ENCODE measurements at places on chromosomes 12 and 14.

DNA sequence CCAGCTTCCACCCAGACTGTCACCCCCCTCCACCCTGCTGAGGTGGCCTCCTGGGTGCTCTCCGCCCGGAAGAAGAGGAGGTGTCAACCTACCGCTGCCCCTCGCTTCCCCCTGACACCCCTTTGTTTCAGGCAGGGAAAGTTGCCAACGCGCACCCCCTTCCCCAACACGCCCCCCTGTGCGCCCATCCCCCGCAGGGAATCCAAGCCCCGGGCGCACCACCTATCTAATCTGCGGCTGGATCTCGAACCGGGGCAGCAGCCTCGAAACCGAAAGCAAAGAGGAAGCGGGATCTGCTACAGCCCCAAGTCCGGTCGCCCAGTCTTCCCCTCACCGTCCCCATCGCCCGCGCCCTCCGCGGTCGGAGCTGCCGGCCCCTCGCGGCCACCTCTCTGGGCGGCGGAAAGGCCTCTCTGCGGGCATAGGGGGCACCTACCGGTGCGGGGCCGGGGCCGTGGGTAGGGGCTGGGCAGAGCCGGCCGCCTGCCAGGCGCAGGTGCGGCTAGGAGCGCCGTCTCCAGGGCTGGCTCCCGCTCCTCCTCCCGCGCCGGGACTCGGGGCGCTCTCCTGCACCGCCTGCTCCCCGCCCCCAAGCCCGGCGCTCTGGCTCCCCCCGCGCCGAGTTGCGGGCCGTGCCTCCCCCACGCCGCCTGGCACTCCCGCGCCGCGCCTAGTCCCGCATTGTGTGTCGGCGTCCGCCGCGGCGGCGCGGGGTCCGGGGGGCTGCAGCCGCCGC, 18.3 kb upstream of the PLEKHH1 start:
- no peak for DNase-seq

GRCh38 chr12:81295251-81295650, 217.4 kb downstream of the ACSS3 start:
- no peak for DNase-seq

- no peak for DNase-seq
Observed at GRCh38 chr12:110965574-110965973, 45.2 kb upstream of the MYL2 start.

DNA sequence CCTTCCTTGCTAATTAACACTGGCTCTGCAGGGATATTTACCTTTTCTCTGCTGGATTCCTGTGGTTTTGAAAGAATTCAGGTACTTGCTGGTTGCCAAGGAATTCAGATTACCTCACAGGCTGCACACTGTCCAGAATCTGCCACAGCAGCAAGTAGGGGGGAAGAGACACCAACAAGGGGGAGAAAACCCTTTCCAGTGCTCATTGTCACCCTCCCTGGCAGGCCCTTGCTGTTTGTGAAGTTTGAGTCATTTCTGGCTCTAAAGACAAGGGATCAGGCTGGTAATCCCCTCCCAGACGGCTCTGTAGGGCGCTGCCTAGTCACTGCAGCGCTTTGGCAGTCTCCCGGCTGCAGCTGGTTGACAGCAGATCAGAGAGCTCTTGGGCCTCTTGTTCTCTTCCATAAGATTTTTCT, 50.8 kb downstream of the TTLL5 start:
- no peak for DNase-seq

- no peak for DNase-seq
Observed at GRCh38 chr12:42284876-42285275, 41.0 kb downstream of the ZCRB1 start.

GRCh38 chr12:4118601-4119156, 154.9 kb upstream of the CCND2 start:
- no peak for DNase-seq

DNA sequence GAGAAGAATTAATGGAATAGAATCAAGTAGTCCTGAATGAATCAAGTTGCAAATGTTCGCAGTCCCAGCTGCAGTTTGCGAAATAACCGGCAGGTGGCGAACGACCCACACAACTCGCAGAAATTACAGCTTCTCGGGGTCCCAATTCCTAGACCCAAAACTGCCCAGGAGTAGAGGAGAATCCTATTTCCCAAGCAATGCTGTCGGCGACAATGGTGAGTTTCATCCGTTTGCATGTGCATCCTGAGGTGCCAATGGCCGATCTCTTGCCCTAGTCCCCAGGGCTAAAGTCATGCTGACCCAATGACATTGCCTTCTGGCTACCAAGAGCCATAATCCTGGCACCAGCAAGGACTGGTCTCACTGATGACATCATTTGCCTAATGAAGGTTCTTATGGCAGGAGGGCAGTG, 8.5 kb upstream of the ASCL1 start:
- DNase-seq = peak; percentile 18

GRCh38 chr12:4649358-4649661, 396 bp downstream of the NDUFA9 start:
- no peak for DNase-seq

- no peak for DNase-seq
Observed at GRCh38 chr14:61315313-61315712, 6.1 kb upstream of the PRKCH start.

- DNase-seq = no peak
Observed at GRCh38 chr12:14238221-14238792, 127.2 kb upstream of the ATF7IP start.

GRCh38 chr12:15535352-15535781, 213.1 kb downstream of the PTPRO start:
- no peak for DNase-seq

- no peak for DNase-seq
Observed at GRCh38 chr12:55922126-55922525, 5.6 kb downstream of the PYM1 start.

- no peak for DNase-seq
Observed at GRCh38 chr14:63573581-63573980, 30.4 kb upstream of the PPP2R5E start.

DNA sequence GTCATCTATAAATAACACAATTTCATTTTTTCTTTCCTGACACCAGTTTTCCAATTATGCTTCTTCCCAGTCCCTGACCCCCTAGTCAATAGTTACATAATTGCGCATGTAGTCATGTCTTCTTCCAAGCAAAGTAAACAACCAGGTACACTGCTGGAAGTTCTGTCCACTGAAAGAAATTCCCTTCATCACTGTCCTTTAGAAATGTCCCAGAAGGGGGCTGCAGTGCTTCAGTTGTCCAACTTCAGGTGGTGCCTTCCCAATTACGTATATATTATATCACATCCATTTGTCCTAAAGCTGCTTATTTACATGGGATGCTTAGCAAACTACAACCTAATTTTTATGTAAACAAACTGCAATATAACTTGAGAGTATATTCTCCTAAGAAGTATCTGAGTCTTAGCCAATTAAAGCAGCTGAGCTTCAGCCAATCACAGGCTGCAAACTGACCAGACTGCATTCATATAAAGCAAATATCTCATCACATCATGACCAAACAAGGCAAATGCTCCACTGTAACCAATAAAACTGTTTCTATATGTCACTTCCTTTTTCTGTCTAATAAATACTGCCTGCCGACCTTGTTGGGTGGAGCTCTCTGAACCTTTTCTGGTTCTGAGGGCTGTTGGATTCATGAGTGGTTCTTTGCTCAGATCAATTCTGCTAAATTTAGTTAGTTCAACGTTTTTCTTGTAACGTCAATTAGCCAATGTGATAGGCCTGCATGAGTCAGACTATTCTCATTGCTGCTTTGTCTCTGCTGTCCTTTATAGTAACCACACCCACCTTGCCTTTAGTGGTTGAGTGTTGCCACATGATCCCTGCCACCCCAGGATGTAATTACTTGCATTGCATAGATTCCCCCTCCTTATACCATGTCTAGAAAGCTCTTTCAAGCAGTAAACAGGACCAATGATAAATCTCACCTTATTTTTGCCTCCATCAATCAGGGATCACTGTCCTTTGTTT, 239.3 kb downstream of the ALG10B start:
- no peak for DNase-seq

- DNase-seq = no peak
Observed at GRCh38 chr14:89787525-89787924, 167.0 kb downstream of the EFCAB11 start.

GRCh38 chr12:43159506-43159905, 392.5 kb downstream of the ADAMTS20 start:
- no peak for DNase-seq

DNA sequence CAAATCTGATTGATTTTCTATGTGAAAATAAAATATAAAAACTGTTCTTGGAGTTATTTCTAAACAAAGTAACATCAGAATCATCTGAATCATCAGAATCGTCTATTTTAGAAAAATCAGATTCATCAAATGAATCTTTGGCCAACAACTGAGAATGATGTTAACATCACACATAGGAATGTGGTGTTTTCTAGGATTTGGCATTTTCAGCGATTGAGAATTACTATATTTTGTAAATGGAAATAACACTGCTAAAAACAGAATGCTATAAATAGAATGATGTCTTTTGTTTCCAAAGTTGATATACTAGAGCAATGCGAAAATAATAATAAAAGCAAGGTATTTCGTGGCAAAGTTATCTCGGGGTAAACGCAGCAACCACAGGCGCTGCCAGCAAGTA, 73.9 kb upstream of the EVL start:
- no peak for DNase-seq

- DNase-seq = no peak
Observed at GRCh38 chr12:92010853-92011701, 134.6 kb downstream of the BTG1 start.

DNA sequence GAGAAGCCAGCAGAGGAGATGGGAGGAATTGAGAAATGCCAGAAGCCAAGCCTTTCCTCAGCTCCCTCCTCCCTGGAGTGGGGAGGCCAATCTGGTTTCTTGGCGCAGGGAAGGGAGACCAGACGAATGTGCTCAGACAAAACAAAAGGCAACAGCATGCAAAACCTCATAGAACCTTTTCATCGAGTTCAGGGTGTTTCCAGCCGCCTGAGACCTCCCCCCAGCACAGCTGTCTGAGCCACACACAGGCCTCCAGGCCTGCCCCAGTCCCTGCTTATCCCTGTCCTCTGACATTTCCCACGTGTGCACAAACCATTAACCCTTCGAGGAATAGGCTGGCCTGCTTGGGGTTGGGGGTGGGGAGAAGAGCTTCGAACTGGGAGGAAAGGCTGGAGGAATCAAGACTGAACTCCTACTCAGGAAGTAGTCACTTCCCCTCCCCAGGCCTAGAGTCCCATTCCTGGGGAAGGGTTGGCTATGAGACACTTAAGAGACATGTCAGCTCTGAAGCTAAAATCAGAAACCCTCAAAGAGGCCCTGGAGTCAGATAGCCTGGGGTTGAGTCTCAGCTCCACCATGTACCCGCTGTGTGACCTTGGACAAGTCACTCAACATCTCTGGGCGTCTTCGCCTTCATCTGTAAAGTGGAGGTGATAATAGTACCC, 10.7 kb downstream of the TBX3 start:
- DNase-seq = no peak

GRCh38 chr14:34088914-34089313, 138.0 kb upstream of the EGLN3 start:
- DNase-seq = no peak

DNA sequence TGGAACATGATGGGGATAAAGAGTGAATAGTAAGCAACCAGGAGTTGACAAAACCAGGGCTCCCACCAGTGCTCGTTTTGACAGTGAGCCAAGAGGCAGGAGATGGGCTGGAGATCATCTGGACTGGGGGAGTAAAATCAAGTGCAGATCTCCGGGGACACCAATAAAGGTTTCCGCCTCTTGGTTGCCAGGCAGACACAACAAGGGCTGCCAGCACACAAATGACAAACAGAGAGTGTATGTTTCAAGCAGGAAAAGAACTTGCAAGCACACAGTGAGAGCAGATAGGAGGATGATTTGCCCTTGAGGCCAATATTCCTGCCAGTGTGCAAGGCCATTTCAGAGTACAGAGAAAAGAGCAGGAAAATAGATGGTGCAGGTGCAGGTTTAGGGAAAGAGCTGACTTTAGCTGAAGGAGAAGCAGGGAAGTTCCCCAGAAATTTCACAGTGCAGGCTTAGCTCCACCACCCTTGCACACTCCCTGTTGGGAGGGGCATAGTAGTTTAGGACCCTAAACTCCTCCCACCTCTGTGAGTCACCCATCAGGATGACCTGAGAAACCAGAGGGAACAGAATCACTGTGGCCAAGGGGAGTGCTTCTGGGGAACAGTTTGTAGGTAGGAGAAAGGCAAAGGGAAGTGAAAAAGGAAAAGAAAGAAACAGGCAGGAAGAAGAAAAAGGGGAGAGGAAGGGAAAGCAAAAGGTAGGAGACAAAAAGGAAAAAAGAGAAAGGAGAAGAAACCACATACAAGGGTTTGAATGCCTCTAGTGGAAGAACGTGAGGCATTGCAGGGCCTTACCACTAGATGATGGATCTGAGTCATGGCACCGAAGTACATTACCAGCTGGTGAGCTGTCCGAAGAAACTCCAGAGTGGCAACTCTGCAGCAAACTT, 404.4 kb downstream of the SLC6A15 start:
- no peak for DNase-seq

- no peak for DNase-seq
Observed at GRCh38 chr12:105330931-105331804, 677 bp downstream of the C12orf75 start.

- no peak for DNase-seq
Observed at GRCh38 chr12:65832217-65832616, 7.9 kb downstream of the HMGA2 start.

GRCh38 chr12:97556302-97556779, 93.7 kb downstream of the RMST start:
- no peak for DNase-seq

GRCh38 chr14:104280085-104280901, 141.9 kb downstream of the KIF26A start:
- no peak for DNase-seq

DNA sequence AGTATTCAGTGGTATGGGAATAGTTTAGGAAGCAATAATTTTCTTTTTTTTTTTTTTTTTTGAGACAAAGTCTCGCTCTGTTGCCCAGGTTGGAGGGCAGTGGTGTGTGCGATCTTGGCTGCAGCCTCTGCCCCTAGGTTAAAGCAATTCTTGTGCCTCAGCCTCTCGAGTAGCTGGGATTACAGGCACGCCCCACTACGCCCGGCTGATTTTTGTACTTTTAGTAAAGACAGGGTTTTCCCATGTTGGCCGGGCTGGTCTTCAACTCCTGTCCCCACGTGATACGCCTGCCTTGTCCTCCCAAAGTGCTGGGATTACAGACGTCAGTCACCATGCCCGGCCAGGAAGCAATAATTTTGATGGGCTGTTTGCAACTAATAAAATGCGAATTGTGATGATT, 62.1 kb downstream of the ATG14 start:
- DNase-seq = no peak
